ENCODE measurements at places on chromosomes 5 and 9.
A peak's percentile ranks its signal among the peaks of the same experiment; 100 is the strongest.

GRCh38 chr5:172436078-172436878 is 18.0 kb downstream of the SH3PXD2B start:
- DNase-seq: no peak

DNA sequence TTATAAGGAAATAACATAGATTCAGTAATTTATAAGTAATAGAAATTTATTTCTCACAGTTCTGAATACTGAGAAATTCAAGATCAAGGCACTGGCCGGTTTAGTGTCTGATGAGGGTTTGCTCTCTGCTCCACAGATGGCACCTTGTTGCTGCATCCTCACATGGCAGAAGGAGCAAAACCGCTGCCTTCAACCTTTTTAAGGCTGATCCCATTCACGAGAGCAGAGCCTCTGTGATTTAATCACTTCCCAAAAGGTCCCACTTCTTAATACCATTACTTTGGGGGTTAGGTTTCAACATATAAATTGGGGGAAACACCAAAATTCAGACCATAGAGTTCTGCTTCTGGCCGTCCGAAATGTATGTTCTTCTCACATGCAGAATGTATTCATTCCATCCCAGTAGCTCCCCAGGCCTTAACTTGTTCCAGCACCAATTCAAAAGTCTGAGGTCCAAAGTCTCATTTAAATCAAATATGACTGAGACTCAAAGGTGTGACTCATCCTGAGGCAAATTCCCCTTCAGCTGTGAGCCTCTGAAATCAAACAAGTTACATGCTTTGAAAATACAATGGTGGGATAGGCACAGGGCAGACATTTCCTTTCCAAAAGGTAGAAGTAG is 30.6 kb downstream of the BAAT start:
- DNase-seq: no peak

DNA sequence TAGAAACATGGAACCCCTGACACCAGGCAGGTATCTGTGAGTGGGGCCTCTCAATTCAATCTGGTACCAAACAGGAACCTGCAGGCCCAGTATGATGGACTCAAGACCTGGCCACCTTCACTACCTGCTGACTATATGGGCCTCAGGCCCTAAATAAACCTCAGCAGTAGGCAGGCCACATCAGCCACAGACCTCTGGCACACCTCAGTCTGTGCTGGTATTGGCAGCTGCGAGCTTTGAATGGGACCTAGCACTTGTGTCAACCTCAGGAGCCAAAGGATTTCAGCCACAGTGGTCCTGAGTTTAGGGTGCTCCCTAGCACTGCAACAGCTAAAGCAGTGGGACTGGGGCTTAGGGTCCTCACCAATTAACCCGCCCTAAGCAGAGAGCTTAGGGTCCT is 325.5 kb downstream of the ZNF608 start:
- DNase-seq: no peak

- DNase-seq: no peak
These were observed 41.7 kb upstream of the SLC9A3 start for GRCh38 chr5:565782-566440.

- no peak for DNase-seq
These were observed 479.8 kb downstream of the DNAH5 start for GRCh38 chr5:13464532-13465193.

- DNase-seq: no peak
These were observed 893 bp upstream of the SH2D3C start for GRCh38 chr9:127779136-127779981.

DNA sequence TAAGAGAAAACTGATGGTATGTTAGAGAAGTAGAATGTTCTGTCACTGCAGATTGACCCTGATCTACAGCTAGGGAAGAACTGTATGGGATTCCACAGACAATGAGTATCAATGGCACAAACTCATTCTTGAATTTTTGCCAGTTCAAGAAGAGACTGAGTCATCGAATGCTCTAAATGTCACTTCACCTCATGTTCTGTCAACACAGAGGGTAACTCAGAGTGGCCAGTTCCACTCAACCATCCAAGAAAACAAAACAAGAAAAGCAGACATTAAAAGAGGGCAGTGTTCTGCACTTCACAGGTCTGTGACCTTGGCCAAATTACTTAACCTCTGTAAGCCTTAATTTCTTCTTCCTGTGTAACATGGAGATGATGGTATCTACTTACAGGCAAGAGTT is 132.2 kb upstream of the HMHB1 start:
- DNase-seq: no peak

DNA sequence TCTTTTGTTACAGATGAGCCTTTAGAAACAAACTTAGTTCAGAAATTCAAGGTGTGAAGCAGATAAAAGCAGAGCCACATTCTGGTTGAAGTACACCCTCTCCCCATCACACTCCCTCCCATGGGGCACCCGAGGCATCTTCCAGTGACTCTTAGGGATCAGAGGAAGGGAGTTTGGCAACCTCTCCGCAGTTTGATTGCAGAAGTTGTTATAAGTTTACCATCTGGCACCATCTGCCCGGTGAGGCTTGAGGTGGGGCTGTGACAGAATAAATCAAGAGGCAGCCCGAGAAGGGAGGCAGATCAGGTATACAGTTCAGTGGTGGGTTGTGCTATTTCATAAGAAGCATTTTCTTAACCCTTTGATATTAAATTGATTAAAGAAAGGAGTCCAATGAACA is 458.6 kb upstream of the CLINT1 start:
- DNase-seq: no peak

- DNase-seq: no peak
These were observed 60.9 kb downstream of the ARHGEF28 start for GRCh38 chr5:73686912-73687311.

DNA sequence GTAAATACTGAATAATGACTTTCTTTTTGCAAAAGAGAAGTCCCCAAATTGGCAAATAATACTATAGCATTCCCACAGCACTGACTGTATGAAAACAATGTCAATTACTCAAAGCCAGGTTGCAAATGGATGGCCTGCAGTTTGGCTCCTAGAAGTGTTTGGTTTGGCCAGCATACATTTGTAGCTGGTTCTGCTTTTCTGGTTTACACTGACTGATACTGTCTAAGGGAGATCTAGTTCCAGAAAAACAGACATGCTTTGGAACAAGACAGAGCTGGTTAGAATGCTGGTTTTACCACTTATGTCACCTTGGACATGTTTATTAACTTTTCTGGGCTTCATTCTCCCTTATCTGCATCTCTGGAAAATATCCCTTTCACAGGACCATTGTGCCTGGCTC is 81.5 kb upstream of the TRPM3 start:
- DNase-seq: no peak

DNA sequence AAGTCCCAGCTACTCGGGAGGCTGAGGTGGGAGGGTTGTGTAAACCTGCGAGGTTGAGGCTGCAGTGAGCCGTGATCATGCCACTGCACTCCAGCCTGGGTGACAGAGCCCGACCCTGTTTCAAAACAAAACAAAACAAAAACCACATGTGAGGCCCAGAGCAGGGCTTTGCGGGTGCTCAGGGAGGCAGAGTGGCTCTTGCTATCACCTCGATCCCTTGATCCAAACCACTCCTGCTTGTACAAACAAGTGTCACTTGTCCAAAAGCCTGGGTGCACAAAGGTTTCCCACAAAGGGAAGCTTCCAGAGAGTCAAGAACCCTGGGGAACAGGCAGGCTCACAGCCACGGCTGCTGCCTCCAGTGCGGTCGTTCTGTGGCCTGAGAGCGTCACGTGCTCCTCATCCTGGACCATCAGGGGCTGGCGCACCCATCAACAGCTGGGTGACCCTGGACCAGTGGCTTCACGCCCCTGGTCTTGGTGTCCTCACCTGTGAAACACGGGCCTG is 162.7 kb downstream of the C9orf50 start:
- no peak for DNase-seq

- no peak for DNase-seq
These were observed 41.8 kb downstream of the FREM1 start for GRCh38 chr9:14868418-14868771.

- no peak for DNase-seq
These were observed 6.6 kb downstream of the FBXW11 start for GRCh38 chr5:171999877-172000276.

- DNase-seq: peak; percentile 53
These were observed 65.5 kb upstream of the ABCA1 start for GRCh38 chr9:104993291-104993963.

DNA sequence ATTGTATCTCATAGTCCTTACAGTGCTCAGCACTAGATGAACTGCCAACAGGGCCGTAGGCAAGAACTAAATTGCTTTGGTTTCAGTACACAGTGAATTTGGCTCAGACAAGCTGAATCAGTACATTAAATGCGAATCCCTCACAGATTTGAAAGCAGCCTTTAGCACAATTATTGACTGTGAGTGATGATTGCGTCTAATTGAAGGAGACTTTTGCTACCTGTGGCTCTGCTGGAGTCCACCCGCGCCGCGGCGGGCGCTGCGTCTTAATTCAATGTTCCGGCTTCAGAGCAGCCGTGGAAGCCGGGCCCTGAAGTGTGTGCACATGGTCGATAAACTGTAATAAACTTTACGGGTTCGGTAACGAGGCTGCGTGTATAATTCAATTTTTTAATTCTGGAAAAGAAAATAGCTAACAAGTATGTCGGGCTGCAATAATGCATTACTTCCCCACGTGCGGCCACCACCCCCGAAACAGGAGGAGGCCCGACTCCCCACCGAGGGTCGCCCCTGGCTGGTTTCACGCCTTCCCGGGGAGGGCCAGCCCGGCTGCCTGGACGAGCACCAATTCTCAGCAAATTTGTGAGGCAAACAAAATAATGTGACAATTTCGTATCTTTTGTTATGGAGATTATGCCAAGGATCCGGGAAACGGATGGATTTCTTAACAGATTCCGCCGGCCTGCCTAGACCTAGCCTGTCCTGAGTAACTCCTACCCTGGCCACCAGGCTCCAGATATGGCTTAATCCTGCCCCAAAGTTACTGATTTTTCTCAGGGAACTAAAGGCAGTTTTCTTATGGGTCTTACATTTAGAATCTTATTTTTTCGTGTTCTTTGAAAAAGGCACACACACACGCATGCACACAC is 269.4 kb upstream of the IRX1 start:
- no peak for DNase-seq

DNA sequence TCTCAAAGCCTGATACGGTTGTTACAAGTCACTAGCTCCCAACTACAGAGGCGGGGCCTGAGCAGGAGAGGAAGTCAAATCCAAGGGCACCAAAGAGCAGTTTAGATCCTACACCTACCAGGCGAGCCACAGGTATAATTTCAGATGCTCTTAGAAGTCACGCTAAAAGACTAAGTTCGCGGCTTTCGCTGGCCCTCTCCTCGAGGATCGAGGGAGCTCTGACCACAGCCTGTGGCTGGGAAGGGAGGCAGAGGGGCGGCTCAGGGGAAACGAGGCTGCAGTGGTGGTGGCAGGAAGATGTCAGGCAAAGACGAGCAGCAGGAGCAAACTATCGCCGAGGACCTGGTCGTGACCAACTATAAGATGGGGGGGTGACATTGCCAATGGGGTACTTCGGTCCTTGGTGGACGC is 48.6 kb downstream of the SEMA4D start:
- DNase-seq: no peak

DNA sequence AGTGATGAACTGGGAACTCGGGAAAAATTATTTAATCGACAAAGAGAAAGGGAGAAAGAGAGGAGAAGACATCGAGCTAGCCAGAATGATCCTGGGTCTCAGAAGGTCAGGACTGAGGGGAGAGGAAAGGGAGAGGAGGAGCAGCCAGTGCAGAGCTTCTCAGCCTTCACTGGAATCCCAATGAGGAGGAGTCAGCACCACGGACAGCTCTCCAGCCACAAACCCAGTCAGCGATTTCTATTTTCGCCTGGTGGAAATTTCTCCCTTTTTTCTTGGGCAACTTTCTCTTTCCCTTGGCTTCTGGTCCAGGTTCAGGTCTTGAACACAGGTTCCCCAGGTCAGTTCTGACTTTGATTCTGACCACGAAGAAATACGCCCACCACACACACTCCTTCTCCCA is 1.6 kb upstream of the BRINP1 start:
- DNase-seq: peak; percentile 49

- no peak for DNase-seq
These were observed 295.6 kb downstream of the KIF4B start for GRCh38 chr5:155309021-155309746.

- DNase-seq: no peak
These were observed 28.9 kb downstream of the OXCT1 start for GRCh38 chr5:41841325-41841724.

GRCh38 chr9:125493881-125494652 is 212.9 kb downstream of the MAPKAP1 start:
- no peak for DNase-seq

DNA sequence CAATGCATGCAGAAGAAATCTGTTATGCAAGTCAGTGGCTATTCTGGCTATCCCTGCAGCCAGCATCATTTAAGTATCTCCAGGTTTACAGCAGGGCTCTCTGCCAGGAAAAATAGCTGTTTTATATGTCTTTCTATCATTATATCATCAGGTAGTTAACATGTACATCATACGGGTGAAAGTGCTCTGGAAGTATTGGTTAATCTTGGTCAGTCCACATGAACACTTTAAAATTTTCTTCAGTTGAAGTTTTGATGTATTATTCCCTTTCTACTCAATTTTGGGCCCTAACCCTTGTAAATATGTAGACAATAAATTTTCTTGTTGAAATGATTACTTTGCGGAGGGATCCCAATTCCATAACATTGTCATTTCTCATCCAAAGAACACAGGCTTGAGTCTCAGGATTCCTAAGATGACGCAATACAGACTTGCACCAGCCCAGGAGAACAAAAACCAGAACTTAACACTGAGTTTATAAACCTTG is 67.5 kb downstream of the SEMA6A start:
- no peak for DNase-seq

DNA sequence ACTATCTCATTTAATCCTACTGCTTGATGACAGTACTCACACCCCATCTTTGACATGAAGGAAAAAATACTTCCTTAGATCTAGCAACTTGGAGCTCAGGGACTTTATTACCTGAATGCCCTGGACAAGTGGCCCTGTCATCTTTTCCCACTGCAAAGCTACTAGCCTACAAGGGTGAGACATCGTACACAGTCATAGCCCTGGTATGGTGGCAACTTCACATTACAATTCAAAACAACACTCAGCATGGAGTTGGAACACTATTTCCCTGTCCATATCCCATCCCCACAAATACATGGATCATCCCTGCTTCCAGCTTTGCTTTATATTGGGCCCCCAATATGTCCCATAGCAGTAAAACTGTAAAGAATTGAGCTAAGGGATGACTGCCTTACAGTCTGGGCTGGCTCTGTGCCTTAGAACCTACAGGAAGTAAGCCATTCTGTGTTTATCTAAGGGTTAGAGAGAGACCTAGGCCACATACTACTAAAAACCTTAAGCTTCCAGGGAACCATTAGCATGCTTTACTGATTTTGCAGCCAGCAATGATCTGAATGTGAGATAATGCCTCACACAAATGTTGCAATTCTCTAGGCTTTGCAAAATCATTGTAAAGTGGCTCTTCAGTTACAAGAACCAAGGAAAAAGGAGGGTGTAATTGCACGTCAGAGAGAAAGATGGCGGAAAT is 55.9 kb downstream of the OTULIN start:
- DNase-seq: peak; percentile 55

DNA sequence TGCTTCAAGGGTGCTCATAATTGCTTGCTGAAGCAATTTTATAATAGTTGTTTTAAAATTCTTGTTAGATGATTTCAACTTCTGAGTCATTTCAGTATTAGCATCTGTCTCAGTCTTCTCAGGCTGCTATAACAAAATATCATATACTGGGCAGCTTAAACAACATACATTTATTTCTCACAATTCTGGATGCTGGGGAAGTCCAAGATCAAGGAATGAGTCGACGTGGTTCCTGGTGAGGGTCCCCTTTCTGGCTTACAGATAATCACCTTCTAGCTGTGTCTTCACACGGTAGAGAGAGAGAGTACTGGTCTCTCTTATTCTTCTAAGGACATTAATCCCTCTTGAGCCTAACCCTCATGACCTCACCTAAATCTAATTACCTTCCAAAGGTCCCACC is 160.4 kb downstream of the SIL1 start:
- DNase-seq: no peak

All from H54 (cell line).